ENCODE measurements at places on chromosomes 3 and 15.
A peak's percentile ranks its signal among the peaks of the same experiment; 100 is the strongest.

- no peak for DNase-seq
Observed at GRCh38 chr3:187264021-187264420, 27.5 kb downstream of the MASP1 start.

DNA sequence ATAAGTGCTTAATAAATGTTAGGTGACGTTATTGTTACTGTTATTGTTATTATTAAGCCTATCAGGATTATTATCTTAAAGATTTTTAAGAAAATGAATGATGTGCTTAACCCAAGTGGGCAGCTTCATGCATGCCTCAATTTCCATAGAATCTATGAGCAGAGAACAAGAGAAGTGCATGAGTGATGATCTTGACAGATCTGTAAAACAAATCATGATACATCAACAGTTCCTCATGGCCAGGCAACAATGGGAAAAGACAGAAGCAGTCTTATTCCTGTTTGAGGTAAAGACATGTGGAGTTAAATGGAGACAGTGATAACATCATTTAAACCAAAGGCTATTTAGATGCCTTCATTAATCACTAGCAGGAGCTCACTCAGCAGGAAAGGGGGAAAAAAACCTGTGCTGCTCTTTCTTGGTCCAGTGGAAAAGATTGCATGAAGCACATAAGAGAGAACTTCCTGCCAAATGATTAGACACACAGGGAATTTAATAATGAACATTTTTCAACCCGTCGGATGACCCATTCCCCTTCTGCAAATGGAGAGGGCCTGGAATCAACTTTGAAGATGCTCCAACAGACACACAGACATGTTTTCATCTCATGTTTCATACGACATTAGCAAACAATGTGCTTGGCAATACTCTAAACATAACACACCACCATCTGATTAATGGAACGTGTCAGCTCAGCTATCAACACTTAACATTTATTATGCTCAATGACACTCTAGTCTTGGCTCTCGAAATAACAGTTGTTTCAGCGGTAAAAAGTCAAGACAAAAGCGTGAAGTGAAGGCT is 212.2 kb upstream of the LRRN1 start:
- DNase-seq, result no peak

DNA sequence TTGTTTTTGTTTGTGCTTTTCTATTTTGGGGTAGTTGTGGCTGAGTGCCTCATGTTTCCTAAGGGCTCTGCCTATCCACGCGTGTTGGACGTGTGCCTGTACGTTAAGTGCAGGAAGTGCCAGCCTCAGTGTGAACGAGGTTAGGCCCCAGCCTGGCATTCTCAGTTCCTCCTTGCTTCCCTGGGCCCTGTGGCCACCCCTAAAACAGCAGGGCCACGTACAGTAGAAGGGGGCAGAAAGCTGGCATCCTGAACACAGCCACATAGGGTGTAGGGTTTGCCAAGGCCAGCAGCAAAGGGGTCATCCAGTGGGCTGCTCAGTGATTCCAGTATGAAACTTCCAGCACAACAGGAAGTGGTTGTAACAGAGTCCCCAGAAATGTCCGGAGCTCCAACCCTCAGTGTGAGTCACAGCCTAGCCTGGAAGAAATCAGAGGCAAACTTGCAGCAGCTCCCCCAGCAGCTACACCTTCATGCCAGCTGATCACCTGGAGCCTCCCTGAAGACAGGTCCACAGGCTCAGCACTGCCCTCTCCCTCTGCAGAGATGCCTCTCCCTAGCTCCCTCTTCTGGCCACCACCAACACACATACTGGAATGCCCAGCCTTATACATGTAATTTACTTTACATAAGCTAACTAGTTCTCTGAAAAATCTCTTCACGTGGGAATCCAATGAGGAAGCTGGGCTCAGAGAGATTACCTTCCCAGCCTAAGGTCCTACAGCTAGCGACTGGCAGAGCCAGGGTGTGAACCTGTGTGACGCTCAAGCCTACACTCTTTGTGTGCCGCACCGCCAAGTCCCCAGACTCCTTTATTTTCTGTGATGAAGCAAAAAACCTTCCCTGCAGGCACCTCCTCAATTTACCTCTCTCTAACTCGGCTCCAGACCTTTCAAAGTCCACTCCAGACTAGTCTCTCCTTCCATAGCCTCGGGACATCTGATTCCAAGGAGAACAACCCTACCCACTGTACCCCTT is 26.6 kb downstream of the ILDR1 start:
- peak; percentile 93 for DNase-seq

DNA sequence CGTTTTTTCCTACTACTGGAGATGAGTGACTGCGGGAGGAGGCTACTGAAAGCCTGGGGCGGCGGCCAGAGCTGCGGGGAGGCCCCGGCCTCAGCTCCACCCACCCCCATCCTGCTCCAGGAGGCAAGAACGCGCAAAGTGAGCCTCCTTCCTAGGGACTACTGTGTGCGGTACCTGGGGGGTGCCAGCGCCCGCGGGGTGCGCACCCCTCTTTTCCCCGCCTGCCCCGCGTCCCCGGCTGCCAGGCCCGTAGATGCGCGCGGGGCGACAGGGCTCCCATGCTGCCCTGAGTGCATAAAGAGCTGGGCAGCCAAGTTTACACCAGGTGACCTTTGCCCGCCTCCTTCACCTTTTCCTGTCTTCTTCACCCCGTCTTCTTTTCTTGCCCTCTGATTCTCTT is 2.5 kb upstream of the USF3 start:
- DNase-seq, result peak; percentile 61

DNA sequence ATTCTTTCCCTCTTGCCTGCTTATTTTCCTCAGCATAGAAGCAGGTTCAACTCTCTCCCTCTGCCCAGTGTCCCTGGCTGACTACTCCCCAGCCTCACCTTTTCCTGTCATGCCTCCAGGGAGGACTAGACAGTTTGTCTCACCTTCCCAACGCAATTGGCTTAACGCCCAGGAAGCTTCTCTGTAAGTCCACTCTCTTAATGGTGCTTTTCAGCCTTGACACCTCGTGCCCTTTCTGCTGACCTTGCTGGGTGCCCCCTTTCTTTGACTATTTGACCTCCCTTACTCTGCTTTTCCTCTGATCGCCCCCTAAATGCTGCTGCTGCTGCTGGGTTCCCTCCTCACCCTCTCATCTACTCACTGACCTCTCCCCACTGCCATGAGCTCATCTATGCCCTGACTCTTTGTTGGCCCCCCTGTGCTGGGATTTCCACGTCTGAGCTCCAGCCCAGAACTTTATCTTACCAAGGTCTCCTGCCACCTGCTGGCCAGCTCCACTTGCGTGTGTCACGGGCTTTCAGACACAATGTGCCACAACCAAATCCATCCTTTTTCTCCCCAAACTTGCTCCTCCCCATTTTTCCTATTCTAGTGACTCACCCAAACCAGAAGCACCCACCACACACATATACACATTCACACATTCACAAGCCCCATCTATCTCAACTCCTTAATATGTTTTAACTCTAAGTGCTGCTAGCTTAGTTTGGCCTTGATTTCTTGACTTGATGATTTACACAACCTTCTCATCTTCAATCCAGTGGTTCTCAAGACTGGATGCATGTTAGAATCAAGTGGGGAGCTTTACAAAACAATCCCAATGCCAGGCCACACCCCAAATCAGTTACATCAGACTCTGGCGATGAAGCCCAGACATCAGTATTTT is 16.6 kb downstream of the EPB42 start:
- peak; percentile 77 for DNase-seq

DNA sequence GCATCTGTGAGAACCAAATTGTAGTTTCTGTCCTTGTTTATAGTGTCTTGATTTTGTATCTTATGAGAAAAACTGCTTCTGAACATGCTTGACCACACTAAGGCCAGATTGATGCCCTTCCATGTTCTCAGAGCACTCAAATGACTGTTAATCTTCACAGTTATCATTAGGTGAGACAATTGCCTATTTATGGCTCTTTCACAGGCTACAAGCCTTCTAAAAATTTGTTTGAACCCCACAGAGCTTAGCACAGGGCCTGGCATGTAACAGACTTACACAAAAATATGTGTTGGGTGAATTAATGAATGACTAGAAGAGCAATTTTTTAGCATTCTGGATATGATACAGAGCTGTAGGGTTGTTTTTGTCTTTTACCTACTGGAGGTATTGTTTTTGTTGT is 43.1 kb downstream of the BTLA start:
- DNase-seq, result no peak

DNA sequence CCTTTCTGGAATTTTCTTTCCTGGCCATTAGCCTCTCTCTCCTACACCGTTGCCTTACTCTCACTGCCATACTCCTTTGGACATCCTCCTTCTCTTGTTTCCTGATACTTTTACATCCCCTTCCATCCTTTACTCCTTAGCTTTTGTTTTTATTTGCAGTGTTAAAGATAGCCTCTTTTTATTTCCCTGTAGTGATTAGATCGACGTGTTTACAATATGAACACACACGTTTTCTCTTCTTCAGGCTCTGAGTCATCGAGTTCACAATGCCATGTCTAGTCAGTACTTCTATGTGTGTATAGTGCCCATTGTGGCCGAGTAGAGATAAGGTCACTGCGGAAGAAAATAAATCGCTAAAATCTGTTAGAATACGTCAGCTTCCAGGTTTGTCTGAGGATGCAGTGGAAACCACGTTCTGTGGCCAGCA is 208.5 kb downstream of the LPP start:
- no peak for DNase-seq

DNA sequence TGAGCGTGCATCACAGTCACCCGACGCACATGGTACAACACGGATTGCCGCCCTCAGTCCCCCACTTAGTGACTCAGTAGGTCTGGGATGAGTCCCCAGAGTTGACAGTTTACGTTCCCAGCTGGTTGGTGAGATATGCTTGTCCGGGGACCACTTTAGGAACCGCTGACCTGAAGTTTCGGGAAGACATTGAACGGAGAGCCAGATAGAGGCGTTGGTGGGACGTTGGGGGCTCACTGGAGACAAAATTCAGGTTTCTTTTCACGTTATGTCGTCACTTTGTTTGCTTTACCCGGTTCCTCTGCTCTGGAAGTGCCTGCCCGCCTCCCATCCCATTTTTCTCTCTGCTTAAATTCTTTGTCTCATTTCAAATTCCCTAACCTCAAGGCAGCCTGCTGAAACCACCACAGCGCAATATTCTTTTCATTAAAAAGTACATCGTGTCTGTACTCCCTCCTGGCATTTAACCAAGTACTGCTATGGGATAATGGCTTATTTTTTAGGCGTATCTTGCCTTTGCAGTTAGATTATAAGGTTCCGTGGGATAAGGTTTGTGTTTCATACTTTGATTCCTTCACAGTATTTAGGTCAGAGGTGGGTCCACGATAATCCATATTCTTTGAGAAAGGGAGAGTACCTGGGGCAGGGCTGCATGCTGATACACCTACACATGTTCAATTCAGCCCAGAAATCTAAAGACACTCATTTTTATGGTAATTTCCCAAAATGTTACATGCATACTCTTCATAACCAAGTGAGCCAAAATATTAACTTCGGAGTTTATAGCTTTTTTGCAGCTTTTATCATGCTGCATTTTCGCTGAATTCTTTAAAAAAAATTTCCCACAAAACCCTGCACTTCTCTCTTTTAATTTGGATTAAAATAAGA is 921 bp downstream of the LMLN start:
- DNase-seq, result no peak

GRCh38 chr15:21270474-21270873 is 169.8 kb downstream of the POTEB3 start:
- DNase-seq, result peak; percentile 50

DNA sequence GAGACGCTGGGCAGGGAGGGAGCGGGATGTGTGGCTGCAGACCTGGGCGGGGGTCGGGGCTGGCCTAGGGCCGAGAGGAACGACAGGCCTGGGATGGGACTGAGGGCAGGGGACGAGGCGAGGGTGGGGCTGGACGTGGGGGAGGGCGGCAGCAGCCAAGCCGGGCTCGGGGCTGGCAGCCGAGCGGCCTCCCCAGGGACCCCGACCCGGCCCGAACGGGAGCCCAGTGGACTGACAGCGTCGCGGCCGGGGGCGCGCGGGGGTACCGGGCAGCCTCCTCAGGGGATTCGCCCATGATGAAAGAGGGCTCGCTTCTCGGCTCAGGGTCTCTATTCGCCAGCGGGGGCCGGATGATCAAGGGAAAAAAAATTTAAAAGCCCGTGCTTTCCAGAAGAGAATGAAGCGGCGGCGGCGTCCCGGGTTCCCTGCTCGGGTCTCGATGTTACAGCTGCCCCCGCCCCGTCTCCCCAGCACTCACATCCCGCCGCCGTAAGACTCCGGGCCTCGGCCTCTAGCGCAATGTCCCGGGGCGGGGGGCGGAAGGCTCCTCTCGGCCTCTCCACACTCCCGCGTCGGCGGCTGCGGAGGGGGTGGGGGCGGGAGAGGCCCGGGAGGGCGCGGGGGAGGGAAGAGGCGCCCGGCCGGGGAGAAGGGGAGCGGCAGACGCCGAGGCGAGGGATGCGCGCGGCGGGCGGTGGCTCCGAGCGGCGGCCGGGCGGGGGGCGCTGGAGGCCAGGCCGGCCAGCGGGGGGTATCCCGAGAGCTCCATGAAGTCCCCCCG is 4.3 kb downstream of the PTH1R start:
- no peak for DNase-seq

DNA sequence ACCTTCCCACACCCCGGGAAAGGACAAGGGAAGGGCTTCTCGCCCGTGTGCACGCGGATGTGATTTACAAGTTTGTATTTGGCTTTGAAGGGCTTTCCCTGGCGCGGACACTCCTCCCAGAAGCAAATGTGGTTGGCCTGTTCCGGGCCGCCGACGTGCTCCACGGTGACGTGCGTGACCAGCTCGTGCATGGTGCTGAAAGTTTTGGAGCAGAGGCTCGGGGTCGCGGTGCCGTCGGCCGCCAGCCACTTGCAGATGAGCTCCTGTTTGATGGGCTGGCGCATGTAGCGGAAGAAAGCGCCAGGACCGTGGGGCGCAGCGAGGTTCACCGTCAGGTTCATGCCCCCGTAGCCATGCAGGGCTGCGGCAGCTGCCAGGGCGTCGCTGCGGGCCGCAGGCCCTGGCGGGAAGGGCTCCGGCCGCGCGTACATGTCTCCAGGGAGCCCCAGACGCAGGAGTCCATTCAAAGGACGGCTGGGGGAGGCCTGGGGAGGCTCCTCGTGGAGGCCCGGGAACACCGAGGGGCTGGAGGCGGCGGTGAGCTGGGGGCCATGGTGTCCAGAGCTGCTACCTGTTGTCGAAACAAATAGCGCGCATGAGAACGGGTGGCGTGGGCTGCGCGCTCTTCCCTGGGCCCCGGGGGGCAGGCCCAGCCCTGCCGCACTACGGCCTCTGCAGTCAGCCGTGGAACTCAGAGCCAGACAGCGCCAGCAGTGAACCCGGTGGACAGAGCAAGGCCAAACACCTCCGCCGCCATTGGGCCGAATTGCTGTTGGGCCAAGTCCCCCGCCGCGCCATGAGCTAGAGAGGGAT is 10.2 kb downstream of the ZIC4 start:
- DNase-seq, result no peak

DNA sequence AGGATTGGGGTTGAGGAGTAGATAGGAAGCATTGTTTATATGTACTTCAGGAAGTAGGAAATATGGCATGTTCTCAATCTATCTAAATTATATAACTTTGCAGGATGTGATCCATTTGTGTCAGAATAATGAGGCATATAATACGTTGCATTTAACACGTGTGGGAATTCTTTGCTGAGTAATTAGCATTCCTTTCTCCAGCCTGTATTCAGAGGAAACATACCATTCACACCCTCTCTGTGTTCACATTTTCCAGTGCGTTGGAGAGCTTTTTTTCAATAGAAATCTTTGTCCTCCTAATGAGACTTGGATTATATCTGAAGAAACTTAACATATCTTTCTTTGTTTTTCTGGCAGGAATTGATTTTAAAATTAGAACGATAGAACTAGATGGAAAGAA is 33.0 kb upstream of the APH1B start:
- no peak for DNase-seq

GRCh38 chr3:61173676-61174075 is 77.6 kb downstream of the FHIT start:
- no peak for DNase-seq
